G401 (cell line): ENCODE measurements at places on chromosomes 5 and 9. TPM values are rescaled to one million over a fixed set of nuclear protein-coding genes. Genes with fewer than 3 reads are reported as not detected.

DNA sequence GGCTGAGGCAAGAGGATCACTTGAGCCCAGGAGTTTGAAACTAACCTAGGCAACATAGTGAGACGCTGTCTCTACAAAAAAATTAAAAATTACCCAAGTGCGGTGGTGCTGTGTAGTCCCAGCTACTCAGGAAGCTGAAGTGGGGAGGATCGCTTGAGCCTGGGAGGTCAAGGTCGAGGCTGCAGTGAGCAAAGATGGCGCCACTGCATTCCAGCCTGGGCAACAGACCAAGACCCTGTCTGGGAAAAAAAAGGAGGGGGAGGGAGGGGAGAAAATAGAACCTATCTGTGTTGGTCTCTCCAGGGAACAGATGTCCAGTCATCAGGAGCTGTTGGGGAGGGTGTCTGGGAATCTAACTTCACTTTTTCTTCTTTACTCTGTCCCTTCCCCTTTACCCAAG, 24.3 kb downstream of the MAT2B start:
- DNase-seq = no peak

DNA sequence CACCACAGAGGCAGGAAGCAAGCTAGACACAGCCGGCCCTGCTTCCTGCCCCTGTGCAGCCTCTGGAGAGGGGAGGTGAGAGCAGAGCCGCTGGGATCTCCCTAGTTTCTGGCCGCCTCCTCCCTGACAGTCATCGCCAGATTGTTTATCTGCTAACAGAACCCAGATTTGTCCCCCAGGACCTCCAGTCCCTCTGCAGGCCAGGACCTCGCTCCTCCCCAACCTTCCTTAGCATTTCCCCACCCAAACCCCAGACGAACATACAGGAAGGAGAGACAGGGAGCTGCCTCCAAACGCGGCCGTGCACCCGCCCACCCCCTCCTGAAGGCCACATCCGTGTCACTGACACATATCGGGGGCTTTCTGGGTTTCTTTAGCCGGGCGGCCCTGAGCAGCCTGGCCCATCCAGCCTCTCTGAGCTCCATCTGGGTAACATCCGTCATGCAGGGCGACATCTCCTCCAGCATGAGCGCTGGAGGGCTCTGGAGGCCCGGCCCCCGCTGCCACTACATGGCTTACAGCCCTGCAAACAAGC, 47.5 kb downstream of the DBH start:
- no peak for DNase-seq

- no peak for DNase-seq
These were observed 19.0 kb downstream of the ABL1 start for GRCh38 chr9:130854092-130854491.

DNA sequence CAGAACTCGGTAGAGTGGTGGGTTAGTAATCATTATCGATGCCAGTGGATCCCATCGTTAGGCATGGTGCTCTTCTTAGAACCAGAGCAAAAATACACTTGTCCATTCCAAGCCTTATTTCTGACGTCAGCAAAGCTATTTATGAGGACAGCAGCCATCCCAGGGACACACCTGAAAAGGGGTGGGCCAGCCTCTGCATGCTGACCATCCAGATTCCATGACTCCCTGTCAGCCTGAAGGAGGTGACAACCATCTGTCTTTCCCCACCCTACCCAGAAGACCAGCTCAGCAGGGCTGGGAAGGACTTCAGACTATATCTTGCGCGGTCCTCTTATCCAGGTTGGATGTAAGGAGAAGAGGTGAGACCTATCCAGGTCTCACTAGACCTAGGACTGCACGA, 5.7 kb upstream of the NIPAL4 start:
- no peak for DNase-seq

DNA sequence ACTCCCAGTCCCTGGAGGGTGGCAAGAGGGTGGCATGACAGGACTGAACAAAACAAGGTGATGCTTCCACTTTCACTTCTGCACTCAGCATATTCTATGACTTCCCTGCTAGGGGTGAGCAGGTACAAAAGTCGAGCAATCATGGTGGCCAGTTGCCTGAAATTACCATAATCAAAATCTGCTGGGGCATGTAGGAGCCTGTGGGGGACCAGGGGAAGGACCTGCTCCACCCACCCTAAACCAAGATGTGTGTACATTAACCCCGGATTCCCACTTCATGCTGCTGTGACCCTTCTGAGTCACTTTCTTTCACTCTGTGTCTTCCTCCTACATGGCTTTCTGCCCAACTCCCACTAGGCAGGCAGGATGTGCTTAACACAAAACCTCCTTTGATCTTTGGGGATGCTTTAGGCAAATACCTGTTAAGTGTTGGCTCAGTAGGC, 73.3 kb upstream of the PHF24 start:
- DNase-seq = no peak

- no peak for DNase-seq
These were observed 138.9 kb upstream of the PHYKPL start for GRCh38 chr5:178371362-178372111.

DNA sequence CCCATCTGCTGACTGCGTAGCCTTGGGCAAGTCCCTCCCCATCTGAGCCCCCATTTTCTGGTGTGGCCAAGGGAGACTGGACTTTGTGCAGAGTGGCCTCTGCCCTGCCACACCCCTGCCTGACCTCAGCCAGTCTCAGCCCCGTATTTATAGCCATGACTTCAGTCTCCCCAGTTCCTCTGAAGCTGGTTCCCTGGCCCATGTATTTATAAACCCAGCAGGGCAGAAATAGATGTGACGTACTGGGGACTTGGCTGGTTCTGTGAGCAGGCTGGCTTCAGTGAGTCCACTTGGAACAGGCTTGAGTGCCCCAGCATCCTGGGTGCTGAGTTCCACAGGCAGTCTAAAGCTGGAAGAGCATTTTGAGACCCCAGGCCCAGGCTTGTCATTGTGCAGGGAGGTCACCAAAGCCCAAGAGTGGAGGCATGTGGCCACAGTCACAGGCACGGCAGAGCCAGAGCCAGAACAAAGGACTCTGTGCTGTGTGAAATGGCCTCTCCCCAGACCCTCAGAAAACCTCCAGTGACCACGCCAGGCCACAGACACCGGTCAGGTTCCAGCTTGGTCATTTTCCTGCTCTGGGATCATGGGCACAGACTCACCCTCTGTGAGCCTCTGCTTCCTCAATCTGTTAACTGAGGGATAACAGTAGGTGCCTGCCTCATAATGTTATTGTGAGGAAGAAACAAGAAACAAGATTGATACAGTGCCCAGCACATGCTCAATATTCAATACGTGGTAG, 30.4 kb upstream of the SYNPO start:
- peak; percentile 41 for DNase-seq

DNA sequence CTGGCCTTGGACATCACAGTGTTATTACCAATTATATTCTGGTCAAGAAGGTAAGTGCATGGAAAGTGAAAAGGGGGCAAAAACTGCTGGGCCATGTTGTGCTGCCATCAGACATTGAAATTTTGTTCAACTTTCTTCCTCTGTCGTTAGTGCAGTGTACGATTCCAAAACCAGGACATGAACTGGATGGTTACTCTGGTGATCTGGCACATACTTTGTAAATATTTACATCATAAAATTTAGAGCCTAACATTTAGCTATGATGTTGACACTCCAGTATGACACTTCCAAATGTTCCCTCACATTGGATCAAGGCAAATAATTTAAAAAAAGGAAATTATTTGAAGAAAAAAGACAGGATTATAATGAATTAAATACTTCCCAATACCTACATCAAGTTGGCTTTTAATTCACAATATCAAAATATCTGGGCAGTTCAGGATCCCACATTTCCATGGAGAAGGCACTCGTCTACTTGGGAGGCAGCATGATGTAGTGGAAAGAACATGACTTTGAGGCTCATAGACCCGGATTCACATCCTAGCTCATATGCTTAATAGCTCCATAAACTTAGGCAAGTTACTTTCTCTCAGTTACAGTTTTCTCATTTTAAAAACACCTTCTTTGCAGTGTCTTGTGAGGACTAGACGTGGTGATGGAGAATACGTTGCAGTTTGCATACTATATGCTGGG, 342.5 kb upstream of the MPDZ start:
- DNase-seq = no peak

DNA sequence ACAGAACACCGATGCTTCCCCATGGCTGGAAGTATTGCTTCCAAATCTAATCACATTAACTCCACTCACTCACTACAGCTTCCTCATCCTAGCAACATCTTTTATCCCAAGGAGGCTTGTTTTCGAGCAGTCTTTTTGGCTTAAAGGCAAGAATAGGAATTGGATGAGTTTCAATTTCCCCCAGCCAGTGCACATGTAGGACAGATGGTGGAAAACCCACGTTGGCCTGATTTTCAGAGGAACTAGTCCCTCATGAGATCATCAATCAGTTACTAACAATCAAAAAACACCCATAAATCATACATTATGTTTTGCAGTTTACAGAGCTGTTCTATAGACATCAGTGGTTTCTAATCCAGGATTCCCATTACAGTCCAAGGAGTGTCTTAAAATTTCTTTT, 48.5 kb upstream of the AGXT2 start:
- DNase-seq = peak; percentile 27

- DNase-seq = no peak
These were observed 359.1 kb downstream of the ARHGEF28 start for GRCh38 chr5:73985145-73985544.

- DNase-seq = no peak
These were observed 6.6 kb upstream of the MSMP start for GRCh38 chr9:35760651-35761050.

GRCh38 chr5:142353071-142353472, 28.3 kb upstream of the SPRY4 start:
- DNase-seq = peak; percentile 16

DNA sequence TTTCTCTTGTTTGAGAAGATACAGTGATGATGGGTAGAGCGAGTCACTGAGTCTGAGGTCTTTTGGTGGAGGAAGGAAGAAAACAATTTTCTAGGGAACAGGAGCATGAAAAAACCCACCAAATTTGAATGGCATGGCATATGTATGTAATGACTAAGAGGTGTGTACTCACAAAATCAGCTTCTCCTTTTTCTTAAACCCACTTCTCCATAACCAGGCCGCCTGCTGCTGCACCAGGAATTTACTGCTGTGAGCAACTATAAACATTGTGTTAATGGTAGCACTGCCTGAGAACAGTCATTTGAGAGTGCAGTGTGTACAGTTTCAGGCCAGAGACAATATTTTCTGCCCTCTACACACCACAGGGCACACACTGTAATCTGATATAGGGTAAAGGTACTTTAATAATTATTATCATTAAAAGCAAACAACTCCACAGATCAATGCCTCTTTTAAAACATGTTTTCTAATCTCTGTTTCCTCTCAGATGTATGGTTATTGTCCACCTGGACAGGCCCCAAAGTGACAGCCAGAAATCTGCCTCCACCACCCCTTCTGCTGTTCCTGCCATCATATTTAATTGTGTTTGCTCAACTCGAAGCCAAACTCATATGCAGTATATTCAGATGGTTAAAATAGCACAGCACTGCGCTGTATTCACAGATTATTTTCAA, 241.6 kb downstream of the KIAA0825 start:
- peak; percentile 21 for DNase-seq

DNA sequence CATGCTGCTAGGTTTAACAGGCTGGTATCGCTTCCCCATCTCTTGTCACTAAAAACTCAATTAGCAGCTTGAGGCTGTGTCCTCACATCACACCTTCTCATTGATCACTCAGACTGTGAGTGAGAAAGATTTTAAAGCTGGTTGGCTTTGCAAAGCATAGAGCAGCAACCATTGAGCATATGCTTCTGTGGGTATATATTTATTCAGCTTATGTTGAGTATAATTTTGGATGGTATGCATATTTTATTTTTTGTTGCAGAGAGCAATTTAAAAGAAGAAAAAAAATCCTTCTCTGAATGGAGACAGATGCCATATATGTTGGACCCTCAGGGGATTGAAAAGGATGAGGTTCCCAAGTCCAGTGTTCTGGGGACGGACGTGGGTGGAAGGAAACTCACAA, 162.6 kb downstream of the TRIM32 start:
- DNase-seq = no peak

GRCh38 chr5:157561110-157561509, 14.5 kb downstream of the ADAM19 start:
- peak; percentile 49 for DNase-seq

GRCh38 chr5:166768536-166768935, 1522.9 kb upstream of the WWC1 start:
- DNase-seq = no peak

Gene KCNIP1
- not detected in 2 replicates for total RNA-seq

Gene SPEF2
- total RNA-seq = 1.1 and 4.9 TPM in 2 replicates

Gene OTP
- not detected in 2 replicates for total RNA-seq

Gene DRD1
- total RNA-seq = not detected in 2 replicates

Gene RFK
- 57.6 and 62.2 TPM in 2 replicates for total RNA-seq

Gene PHYKPL
- 26.6 and 32.6 TPM in 2 replicates for total RNA-seq
